ENCODE measurements at places on chromosomes 5 and 9. TPM values are rescaled to one million over a fixed set of nuclear protein-coding genes. Genes with fewer than 3 reads are reported as not detected.

TMC1 gene
- 0.19 TPM for total RNA-seq

GGTA1 gene
- 1.7 TPM for total RNA-seq

FSTL4 gene
- 0.77 TPM for total RNA-seq

ADAMTS12 gene
- total RNA-seq = 0.72 TPM

PCDHB11 gene
- 0.55 TPM for total RNA-seq

SPATA31A3 gene
- total RNA-seq = not detected

TLN1 gene
- total RNA-seq = 720 TPM

PCDHGB2 gene
- 1.5 TPM for total RNA-seq

DOK3 gene
- total RNA-seq = 10.3 TPM

GABRA1 gene
- total RNA-seq = not detected

CKMT2 gene
- total RNA-seq = 1.7 TPM

RFESD gene
- 1.4 TPM for total RNA-seq

PCDHGA1 gene
- total RNA-seq = 0.43 TPM

LRRC14B gene
- not detected for total RNA-seq

CER1 gene
- not detected for total RNA-seq

IFNA13 gene
- total RNA-seq = not detected

SLC25A2 gene
- total RNA-seq = 1.2 TPM

CMYA5 gene
- 0.55 TPM for total RNA-seq

SLC36A3 gene
- not detected for total RNA-seq

COX7C gene
- 765 TPM for total RNA-seq

BTNL3 gene
- 38.4 TPM for total RNA-seq

PALM2AKAP2 gene
- total RNA-seq = 0.69 TPM

TMEM252 gene
- total RNA-seq = not detected

FAM120AOS gene
- 88.4 TPM for total RNA-seq

SLC6A3 gene
- not detected for total RNA-seq

CARTPT gene
- total RNA-seq = not detected

AMBP gene
- 0.81 TPM for total RNA-seq

TMEM232 gene
- 3.9 TPM for total RNA-seq

PHYHD1 gene
- total RNA-seq = 5.2 TPM

ACOT12 gene
- total RNA-seq = not detected

LRRC26 gene
- total RNA-seq = 58.9 TPM

ARL14EPL gene
- total RNA-seq = not detected

KIF27 gene
- total RNA-seq = 8.2 TPM

All from mucosa of descending colon (tissue), 3 donors.